Activated CD4-positive, alpha-beta T cell treated with anti-CD3 and anti-CD28 coated beads for 4 hours (primary cell): ENCODE measurements at places on chromosomes 6 and 20.

DNA sequence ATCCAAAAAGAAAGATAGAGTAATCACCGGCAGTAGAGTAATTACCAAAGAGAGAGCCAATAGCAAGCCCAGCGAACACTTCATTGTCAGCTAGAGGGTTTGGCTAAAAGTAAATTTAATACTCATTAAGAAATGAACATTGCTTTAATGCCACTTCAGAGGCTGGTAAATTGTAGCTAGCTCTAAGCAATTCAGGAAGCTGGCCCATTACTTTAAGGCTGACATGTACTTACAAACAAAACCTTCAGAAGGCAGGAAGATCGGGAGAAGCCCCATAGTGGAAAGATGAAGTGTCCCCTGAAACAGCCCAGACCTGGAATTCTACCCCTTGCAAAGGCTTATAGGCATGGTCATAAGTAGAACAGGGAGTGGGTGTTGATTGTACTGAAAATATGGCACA is 396.6 kb upstream of the ID4 start:
- DNase-seq, result no peak

GRCh38 chr20:1537731-1538058 is 19.8 kb downstream of the SIRPD start:
- DNase-seq, result no peak

- DNase-seq, result no peak
Observed at GRCh38 chr6:103875221-103875620, 984.5 kb downstream of the HACE1 start.

DNA sequence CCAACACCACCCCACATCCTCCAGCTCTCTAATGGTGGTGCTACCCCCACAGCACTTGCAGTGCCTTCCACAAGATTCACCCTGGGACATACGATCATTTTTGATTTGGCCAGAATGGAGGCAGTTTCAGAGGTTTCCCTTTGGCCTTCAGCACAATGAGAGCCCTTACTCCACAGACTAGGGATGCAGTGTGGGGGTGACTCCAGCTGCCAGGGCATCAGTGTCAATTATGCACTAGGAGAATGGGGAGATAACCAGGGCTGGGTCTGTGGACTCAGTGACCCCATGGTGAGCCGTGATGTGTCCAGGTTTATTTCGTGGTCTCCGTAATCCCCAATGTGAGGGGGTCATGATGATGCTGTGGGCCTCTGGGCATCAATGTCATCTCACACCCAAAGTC is 31.5 kb upstream of the MICB start:
- DNase-seq, result no peak

DNA sequence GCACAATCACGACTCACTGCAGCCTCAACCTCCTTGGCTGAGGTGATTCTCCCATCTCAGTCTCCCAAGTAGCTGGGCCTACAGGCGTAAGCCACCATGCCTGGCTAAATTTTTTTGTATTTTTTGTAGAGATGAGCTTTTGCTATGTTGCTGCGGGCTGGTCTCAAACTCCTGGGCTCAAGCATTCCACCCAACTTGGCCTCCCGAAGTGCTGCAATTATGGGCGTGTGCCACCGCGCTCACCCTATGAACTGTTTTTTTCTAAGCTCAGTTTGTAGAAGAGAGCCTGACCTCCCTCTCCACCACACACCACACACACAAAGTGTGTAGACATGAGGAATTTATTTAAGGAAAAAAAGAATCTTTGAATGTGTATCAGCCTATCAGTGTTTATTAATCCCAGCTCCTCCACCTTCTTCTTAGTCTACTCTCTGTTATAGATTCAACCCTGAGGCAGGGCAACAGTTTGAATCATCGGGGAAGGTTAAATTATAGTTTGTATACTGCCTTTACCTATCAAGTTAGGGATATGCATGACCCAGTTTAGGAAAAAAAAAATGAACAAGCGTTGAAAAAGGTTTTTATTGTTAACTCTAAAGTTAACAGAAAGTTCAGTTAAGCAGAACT is 74.1 kb downstream of the PLEKHG1 start:
- no peak for DNase-seq

DNA sequence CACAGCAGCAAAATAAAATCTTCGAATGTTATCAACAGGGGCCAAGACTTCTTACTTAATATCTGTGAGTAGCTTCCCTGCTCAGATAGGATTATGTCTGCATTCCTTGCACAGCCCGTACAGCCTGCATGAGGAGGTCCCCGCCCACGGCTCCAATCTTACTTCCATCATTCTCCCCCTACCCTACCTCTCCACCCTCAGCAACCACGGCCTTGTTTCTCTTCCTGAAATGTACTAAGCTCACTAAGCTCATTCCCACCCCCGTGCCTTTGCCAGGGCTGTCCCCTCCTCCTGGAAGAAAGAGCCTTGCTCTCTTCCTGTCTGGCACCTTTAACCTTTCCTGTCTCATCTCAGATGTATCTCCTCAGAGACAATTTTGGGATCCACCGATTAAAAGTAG is 120.4 kb downstream of the BCAS1 start:
- no peak for DNase-seq

DNA sequence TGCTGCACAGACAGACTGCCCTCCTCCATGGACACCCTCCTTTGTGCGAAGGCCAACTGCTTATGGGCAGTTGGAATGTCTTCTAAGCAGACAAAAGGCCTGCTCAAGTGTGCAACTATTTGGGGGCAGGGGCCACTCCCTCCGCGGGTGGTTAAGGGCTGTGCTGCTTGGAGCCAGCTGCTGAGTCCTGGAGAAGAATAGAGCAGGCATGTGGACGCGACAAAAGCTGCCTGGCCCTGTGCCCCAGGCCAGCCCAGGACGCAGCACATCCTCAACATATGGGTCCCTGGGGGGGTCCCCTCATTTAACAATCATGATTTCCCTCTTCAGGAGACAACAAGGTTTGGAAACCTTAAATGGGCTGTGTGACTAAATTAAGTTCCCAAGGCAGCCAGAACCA is 45.5 kb upstream of the ENTPD6 start:
- DNase-seq, result no peak

DNA sequence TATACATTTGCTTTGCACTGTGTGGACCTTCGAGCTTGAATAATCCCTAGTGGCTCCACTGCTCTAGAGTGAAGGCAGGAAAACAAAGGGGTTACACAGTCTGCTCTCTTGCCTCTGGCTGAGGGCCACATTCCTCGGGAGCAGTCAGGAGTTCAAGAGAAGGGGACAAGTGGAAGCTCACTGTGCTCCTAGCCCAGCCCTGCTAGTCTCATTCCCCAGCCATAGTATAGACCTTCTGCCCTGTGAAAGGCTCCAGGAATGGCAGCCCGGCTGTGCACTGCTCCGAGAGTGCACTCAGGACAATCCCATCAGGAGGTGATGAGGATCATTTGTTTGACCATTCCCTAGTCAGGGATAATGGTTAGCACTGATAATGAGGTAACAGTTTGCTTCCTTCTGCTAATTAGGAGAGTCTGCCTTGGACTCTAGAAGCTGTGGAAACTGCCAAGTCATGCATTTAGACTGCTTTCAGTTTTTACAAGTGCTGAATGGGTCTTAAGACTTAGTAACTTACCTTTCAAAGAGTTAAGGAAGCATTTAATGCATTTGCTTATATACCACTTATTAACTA is 8.5 kb downstream of the IYD start:
- DNase-seq, result no peak

- no peak for DNase-seq
Observed at GRCh38 chr6:113854531-113855499, 2.3 kb upstream of the MARCKS start.

DNA sequence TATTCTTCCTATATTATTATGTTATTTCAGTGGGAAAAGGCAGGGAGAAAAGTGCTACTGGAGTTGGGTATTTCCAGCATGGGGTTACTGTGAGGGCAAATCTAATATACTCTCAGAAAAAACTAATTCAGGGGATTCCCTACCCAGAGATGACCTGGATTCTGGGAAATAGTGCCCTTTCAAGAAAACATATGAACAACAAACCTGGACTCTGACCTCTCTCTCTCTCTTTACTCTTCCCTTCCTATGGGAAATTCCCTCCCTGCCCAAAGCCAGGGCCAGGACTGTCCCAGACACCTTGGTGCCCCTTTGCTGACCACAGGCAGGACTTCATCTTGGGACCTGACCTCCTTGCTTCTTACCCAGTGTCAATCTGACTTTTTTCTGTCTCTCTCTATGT is 1.6 kb upstream of the UBD start:
- no peak for DNase-seq

GRCh38 chr6:43699564-43700186 is 12.1 kb upstream of the MRPS18A start:
- no peak for DNase-seq

GRCh38 chr6:30554962-30555815 is 1.1 kb downstream of the GNL1 start:
- DNase-seq, result no peak

GRCh38 chr6:168852376-168852884 is 401.2 kb downstream of the THBS2 start:
- DNase-seq, result no peak

GRCh38 chr6:36488221-36488620 is 45.4 kb downstream of the KCTD20 start:
- no peak for DNase-seq

DNA sequence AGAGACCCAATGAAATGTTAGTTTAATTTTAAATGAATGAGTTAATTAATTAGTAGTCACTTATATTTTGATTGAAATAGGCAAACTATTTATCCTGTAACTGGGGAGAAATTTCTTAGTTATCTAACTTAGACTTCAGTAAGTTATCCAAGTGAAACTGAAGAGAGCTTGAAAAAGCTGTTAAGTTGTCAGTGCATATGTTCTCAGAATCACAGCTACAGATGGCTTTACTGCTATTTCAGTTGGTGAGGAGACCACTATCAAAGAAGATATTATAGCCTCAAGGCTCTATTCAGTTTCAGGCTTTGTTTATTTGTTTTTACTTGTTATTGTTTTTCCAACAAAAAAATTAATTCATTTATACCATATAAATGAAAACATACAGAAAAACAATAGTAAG is 404.1 kb downstream of the C6orf118 start:
- DNase-seq, result no peak

DNA sequence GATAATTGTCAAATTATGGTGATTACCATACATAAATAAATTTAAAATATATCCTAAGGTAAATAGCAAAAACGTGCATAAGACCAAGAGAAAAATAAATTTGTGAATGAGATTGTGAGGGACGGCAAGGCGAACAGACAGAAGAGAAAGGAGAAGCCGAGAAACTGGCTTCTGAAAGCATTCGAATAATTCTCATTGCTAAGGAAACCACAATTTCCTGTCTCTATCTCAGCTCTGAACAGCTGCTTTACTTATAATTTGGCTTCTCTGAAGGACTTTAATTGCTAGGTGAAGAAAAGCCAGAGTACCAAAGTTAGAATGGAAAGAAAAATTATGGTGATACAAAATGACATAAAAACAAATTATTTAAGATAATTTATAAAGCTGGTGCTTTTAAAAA is 79.0 kb upstream of the RGS17 start:
- no peak for DNase-seq

- no peak for DNase-seq
Observed at GRCh38 chr6:138772596-138773176, 883 bp upstream of the CCDC28A start.

GRCh38 chr6:52359403-52359802 is 2.5 kb upstream of the PAQR8 start:
- DNase-seq, result no peak

- no peak for DNase-seq
Observed at GRCh38 chr6:70079241-70079640, 212.9 kb downstream of the COL19A1 start.

DNA sequence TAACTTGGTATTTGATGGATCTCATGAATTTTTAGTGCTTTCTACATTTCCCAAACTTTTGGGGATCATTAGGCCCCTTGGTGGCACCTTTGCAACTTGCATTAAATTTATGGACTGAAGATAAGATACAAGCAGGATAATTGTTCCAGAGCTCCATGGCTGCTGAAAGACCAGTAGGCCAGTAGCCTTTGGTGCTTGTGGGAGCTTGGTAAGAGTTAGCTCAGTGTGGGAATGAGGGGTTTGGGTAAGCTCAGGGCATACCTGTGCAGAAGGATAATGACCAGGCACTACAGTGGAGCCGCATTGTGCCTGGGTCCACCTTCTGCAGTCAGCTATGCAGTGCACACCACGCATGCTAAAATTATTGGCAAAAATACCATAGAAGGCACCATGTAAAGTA is 240.5 kb upstream of the SUPT3H start:
- DNase-seq, result no peak

GRCh38 chr20:47921408-47921807 is 136.1 kb upstream of the SULF2 start:
- DNase-seq, result no peak

DNA sequence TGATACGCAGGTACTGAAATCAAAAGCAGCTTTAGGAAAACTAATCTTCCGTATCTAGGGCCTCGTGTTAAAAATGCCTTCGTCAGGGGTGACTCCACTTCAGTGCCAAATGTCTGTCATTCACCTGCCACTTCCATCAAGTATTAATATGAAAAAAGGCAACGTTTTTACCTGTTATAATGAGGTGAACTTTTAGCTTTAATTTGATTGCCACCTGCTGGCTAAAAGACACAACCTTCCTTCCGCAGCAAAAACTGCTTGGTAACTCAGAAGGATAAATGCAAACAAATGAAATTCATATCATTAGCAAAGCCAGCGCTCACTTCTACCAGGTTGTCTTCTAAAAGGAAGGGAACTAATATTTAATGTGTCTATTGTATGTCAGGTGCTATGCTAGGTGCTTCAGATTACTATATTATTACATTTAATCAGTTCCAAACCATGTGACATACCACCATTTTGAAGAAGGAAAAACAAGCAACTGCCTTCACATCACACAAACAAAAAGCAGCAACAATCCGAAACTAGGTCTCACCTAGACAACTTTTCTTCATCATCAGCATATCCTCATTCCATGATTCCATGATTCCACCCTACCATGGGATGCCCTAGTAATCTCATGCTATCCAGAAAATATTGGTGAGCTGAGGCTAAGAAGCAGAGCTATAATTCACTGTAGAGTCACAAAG is 20.6 kb upstream of the ARHGAP18 start:
- peak; percentile 45 for DNase-seq

- no peak for DNase-seq
Observed at GRCh38 chr20:326645-327185, 1.4 kb downstream of the SOX12 start.

DNA sequence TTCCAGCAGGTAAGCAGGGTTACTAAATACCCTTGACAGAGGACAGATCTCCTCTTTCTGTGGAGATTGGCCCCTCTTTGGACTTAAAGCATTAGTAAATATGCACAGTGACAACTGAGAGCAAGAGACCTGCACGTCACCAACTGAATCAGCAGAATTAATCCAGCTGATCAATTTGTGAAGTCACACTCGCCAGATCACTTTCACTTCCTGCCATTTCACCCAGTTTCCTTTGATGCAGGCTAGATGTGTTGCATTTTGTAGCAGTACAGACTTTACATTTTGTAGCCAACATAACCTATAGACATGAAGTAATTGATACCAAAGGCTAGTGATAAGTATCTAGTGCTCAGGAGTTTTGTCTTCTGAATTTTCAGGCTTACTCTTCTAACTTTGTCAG is 11.9 kb downstream of the SYNE1 start:
- no peak for DNase-seq

GRCh38 chr6:41190791-41191190 is 10.2 kb downstream of the TREML2 start:
- DNase-seq, result no peak
